ENCODE measurements at places on chromosomes 7 and 10.

DNA sequence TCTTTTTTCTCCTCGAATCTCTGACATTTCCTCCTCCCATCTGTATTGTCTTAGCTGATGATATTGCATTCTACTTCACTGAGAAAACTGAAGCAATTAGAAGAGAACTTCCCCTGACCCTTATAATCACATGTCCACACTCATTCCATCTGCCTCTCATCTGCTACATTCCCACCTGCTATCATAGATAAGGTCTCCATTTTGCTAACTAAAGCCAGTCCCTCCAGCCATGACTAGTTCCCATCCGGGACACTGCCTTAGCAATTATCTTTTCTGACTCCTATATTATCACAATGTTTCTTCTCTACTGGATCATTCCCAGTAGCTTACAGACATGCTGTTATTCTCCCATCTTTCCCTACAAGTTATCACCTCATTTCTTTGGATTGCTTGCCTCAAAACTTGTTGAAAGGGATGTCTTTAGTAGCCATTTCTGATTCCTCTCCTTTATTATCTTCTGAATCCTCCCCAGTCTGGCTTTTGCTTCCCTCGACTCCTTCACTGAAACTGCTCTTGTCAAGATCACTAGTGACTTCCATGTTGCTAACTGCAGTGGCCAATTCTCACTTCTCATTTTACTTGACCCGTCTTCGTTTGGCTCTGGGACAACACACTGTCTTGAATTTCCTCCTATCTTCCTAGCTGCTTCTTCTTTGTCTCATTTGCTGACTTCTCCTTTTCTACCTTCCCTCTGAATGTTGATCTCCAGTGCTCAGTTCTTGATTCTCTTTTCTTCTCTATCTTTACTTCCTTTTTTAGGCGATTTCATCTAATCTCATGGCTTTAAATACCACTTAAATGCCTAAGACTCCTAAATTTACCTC lies 35.9 kb downstream of the FZD1 start:
- DNase-seq: no peak

DNA sequence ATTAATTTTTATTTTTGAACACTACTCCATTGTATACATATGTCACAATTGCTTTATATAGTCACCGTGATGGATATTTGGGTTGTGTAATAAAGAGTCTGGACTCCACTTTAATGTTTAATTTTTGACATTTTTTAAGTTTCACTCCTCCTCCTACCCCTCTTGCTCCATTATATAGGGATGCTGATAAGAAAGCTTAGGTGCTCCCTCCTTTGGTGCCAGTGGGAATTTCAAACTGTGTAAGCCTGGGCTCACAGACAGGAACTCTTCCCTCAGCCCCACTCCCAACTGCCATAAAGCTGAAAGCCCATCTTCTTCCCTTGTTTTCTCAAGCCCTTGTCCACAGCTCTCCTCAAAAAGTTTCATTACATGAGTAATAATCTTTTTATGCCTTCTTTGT lies 47.6 kb downstream of the TWIST1 start:
- DNase-seq: no peak

DNA sequence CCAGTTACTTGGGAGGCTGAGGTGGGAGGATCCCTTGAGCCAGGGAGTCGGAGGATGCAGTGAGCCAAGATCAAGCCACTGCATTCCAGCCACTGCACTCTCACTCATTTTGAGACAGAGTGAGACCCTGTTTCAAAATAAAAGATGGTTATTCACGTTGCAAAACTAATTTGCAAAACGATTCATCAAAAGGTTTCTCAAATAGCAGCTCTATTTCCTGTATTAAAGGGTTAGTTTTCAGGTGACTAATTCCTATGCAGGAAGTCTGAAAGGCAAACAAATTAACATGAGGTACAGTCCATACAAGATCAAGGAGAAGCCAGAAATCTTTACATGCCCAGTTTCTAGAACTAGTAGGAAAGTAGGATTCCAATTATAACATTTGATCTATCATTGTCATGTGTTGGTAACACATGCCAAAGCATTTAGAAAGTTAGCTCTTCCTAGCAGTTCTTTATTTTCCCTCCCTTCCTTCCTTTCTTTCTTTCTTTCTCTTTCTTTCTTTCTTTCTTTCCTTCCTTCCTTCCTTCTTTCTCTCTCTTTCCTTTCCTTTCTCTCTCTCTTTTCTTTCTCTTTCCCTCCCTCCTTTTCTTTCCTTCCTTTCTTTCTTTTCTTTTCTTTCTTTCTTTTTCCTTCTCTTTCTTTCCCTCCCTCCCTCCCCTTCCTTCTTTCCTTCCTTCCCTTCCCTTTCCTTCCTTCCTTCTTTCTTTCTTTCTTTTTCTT lies 49.3 kb downstream of the DENND2A start:
- no peak for DNase-seq

GRCh38 chr7:304574-305409 lies 14.8 kb downstream of the FOXL3 start:
- no peak for DNase-seq

GRCh38 chr10:47115322-47115721 lies 184.7 kb upstream of the GDF10 start:
- DNase-seq: no peak

- peak; percentile 14 for DNase-seq
Observed at GRCh38 chr10:104036518-104037260, 49.0 kb downstream of the COL17A1 start.

- DNase-seq: no peak
Observed at GRCh38 chr7:102096012-102096332, 190.7 kb upstream of the SH2B2 start.

DNA sequence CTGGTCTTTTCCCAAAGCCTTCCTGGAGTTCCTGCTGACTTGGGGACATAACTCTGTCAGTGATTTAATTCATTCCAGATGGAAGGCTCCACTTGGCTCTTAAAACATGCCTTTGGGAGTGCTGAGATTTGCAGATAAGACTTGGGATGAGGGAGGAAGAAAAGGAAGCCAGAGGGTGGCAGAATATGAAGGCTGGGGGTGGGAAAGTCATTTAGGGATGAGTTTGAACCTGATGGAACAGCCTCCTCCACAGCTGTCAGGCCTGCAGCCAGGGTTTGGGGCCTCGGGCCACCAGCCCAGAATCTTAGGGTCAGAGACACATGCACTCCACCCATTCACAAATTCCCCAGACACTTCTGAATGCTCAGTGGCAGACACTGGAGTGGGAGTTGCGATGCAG lies 28.4 kb upstream of the EIF5AL1 start:
- no peak for DNase-seq
